OCI-M1 (cell line): ENCODE measurements at places on chromosomes 4 and X.

- no peak for DNase-seq
These were observed 414.1 kb downstream of the CENPC start for GRCh38 chr4:67131224-67131623.

DNA sequence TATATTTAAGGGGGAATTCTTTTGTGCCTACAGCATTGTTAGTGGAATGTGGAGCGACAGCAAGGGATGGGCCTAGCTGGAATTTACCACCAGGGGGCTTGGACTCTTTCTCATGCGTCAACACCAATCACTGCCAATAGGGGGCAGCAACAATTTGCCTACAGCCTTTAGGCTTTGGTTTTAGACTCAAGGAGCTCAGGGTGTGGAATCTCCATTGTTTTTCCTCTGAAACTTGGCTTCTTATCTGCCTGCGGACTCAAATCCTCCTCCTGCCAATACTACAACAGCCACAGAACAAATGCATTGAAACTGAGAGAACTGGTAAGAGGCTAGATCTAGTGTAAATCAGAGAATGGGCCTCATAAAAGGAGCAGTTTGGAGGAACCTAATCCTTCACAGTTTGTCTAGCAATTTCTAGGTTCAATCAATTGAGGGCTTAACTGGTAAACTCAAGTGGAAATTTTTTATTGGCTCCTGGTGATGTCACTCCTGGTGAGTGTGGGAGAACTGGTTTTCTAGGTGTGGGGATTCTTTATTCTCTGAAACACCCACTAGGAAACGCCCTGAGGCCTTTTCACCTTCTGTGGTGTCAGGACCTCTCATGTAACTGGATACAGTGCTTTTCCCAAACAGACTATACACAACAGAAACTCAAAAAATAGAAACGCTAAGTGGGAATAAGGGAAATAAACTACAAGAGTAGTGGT, 27.9 kb upstream of the TMSB4X start:
- peak; percentile 86 for DNase-seq

GRCh38 chr4:77500801-77501200, 104.8 kb upstream of the CXCL13 start:
- DNase-seq, result no peak

GRCh38 chr4:1033840-1034551, 22.6 kb downstream of the FGFRL1 start:
- no peak for DNase-seq

DNA sequence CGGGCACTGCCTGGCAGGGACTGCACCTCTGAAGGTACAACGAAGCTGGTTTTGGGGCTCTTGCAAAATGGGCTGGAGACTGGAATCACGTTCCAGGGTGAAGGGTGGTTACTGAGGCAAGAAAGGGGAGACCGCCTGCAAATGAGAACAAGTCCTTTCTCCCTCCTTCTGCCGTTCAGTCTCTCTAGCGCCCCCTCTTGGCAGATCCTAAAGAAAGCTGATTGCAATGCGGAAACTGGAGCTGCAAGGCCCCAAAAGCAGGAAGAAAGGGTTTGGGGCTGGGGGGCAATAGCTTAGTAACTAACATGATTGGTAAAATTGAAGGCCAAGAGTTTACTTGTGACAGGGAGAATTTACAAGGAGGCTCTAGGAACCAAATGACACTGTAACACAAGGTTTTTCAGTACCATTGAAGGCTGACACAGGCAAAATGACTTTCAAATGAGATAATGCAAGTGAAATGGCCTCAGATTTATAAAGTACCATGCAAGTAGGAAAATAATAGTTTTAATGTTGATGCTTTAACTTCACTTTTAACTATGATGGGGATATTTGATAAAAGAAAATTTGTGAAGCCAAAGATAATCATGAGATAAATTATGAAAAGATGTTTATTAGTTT, 222.7 kb upstream of the HAND2 start:
- peak; percentile 71 for DNase-seq

DNA sequence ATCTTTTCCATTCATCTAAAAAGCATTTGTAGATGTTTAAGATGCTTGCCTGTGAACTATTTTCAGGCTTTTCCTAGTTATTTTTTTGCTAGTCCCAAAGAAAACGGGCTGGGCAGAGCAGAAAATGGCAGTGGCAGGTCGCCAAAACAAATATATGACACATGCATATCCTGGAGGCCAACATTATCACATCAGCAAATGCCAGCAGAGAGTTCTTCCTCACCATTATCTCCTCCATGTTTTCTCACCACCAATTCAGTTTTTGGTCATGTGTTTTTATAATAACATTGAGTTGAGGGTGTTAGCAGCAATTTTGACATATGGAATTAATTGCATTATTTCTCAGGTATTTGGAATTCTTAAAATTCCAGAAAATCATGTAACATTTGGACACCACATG, 97.9 kb upstream of the EOLA2 start:
- DNase-seq, result no peak

DNA sequence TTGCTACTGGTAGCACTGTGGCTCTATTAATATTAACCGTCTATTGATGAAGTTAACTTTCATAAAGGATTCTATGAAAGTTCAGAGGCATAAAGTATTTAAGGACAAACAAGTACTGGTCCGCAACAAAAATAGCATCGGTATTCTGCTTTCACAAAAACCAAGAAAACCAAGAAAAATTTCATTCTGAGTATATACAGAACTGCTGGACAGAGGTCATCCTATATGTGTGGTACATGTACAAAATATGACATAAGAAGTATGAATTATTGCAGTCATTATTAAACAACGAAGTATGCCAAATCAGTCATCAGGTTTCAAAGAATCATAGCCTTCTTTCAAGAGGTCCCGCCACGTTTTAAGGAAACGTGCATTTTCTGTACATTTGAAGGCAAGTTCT, 2.4 kb downstream of the C4orf46 start:
- DNase-seq, result no peak

DNA sequence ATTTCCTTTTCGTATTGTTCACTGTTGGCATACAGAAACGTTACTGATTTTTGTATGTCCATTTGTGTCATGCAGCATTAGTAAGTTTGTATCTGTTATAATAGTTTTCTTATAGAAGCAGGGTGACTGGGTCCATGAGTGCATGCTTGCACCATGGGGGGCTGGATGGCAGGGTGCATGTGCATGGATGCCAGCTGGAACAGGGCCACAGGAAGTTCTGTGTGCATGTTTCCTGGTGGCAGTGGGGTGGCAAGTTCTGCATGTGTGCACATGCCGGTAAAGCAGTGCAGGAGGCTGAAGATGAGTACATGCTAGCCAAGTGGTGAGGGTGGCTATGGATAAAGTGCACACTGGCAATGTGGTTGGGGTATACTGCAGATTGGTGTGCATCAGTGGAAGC, 468.0 kb upstream of the KLHL4 start:
- no peak for DNase-seq

GRCh38 chr4:124386163-124386562, 326.4 kb downstream of the ANKRD50 start:
- DNase-seq, result no peak

DNA sequence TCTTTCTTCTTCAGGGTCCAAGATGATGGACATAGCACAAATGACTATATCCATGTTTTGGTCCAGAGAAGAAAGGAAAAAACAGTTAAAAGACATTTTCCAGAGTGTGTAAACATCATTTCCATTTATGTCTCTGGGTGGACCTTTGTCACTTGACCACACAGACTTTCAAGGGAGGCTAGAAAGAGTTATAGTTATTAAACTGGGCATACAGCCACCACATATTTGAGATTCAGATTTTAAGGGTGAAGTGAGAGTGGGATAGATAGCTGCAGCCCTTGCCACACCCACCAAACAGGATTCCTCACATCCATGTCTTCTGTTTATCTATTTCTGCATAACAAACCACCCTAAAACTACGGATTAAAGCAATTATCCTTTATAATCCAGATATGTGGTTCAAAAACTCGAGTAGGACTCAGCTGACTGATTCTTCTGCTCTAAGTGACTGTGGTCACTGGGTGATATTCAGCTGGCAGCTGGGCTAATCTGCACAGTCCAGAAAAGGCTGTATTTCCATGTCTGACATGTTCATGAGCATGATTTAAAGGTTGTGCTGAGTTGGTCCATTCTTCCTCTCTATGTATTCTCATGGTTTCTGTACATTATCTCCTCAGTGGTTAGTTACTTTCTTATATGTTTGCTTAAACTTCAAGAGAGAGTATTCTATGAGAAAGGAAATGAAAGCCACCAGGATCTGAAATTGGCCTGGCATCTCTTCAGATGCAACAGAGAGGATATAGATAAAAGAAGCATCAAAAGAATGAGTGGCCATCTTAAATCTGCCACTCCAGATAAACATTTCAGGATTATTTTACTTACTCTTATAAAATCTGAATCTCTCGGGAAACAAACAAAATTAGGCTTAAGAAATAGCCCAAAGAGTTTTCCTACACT, 459.8 kb upstream of the CTSO start:
- DNase-seq, result peak; percentile 84

- no peak for DNase-seq
These were observed 3.8 kb downstream of the GABRE start for GRCh38 chrX:151970661-151971060.

DNA sequence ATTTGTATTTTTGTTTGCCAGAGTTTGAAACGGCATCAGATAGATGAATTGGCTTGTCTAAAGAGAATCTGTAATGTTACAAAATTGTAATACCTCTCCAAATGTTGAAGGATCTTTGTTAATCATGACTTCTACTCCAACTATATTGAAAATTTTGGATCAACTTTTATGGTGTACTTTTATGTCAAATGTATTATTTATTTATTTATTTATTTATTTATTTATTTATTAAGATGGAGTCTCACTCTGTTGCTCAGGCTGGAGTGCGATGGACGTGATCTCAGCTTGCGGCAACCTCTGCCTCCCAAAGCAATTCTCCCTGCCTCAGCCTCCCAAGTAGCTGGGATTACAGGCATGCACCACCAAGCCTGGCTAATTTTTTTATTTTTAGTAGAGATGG, 36.0 kb downstream of the RPA4 start:
- no peak for DNase-seq

GRCh38 chr4:169611991-169612870, at the start of gene NEK1:
NEK1 (minus strand) TSS chr4:169612583; CDS start chr4:169602630, 9,953 bp downstream.
- peak; percentile 95 for DNase-seq

DNA sequence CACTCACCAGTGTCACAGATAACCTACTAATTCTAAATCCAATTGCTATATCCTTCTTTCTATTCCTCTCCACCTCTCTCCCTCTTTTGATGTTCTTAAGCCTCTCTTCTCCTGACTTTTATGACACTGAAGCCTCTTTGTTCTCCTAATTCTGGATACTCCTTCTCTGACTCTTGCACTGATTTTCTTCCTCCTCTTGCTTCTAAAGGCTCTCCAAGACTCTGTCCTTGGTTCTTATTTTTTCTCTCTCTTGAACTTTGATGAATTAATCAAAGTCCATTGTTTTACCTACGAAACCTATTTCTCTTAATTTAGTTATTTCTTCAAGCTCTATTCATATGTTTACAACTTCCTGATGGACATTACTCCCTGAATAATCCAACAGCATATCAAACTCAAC, 95.7 kb upstream of the TSPAN7 start:
- DNase-seq, result no peak

DNA sequence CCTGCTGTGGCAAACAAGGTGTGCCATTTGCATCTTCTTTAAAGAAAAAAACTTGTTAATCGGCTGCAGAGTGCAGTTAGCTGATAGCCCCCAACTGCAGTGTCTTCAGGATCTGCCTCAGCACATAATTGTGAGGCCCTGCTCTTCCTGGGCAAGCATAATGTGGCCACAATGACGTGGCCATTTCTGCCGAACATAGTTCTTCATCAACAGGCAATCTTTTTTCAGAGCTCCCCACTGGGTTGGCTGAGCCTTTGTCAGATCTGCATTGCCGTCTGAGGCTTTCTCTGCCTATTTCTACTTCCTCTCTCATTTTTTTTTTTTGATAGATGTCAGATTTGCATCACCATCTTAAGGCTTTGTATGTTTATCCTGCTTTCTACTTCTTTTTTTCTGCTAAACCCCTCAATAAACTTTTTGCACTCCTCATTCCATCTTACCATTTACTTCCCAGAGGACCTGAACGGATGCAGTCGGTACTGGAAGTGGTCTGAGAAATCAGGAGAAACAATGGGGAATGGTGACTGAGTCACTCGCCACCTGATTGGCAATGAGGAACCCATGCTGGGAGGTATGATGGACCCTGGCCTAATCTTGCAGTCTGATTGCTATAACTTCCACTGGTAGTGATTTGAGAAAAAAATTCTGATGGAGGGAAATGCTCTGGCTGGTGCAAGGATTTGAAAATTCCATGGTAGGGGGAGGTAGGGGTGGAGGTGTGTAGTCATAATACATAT, 21.2 kb upstream of the TAB3 start:
- DNase-seq, result peak; percentile 90

GRCh38 chr4:42490015-42490414, 92.7 kb downstream of the SHISA3 start:
- DNase-seq, result no peak

GRCh38 chr4:3353752-3354454, 61.1 kb downstream of the RGS12 start:
- no peak for DNase-seq

- no peak for DNase-seq
These were observed 231.3 kb upstream of the S100G start for GRCh38 chrX:16418650-16419049.

GRCh38 chr4:166458756-166459155, 585.7 kb downstream of the TLL1 start:
- DNase-seq, result no peak

- no peak for DNase-seq
These were observed 512.6 kb upstream of the FAM241A start for GRCh38 chr4:111632641-111633151.

- DNase-seq, result no peak
These were observed 663.7 kb downstream of the GRXCR1 start for GRCh38 chr4:43556262-43556661.

DNA sequence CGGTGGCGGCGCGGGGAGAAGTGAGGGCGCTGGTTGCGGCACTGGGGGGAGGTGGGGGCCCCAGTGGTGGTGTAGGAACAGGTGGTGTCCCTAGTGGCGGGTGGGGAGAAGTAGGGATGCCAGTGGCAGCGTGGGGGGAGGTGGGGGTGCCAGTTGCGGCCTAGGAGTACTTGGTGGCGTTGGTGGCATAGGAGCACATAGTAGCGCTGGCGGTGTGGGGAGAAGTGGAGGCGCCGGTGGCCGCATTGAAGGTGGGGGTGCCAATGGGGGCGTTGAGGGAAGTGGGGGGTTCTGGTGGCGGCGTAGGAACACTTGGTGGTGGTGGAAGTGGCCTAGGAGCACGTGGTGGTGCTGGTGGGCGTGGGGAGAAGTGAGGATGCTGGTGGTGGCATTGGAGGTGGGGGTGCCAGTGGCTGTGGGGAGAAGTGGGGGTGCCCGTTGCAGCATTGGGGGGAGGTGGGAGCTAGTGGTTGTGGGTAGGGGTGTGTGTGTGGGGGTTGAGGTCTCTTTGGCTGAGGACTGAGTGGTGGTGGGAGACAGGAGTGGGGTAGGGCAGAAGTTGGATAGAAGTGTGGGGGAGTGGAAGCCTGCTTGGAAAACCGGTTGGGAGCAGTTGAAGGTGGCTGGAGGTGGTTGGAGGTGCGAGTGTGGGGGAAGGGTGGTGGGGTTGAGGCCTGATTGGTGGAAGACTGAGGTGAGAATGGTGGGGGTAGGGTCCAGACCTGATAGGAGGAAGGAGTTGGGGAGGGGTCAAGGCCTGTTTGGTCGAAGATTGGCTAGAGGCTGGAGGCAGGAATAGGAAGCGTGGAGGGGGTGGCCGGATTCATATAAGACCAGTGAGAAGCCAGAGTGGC, 1.1 kb downstream of the GCNA start:
- DNase-seq, result no peak
